ENCODE measurements at places on chromosomes 1 and 21. TPM values are rescaled to one million over a fixed set of nuclear protein-coding genes. Genes with fewer than 3 reads are reported as not detected.

The PRDM2 gene
- total RNA-seq: 14.3 TPM

The NUAK2 gene
- 6.8 TPM for total RNA-seq

The GSTM5 gene
- 1.8 TPM for total RNA-seq

The RAP1GAP gene
- 0.89 TPM for total RNA-seq

The KCNJ10 gene
- not detected for total RNA-seq

The KIF17 gene
- 1.2 TPM for total RNA-seq

The KNCN gene
- total RNA-seq: not detected

The SPRR2E gene
- total RNA-seq: not detected

The UMODL1 gene
- not detected for total RNA-seq

The C1orf159 gene
- total RNA-seq: 7.1 TPM

The CYP4A22 gene
- total RNA-seq: not detected

The DYNLT4 gene
- total RNA-seq: not detected

The SYT14 gene
- 0.89 TPM for total RNA-seq

Measured in smooth muscle cell of the umbilical artery (primary cell).